ENCODE measurements at places on chromosomes 13 and 19.

- no peak for DNase-seq
Observed at GRCh38 chr13:44299152-44299943, 74.3 kb upstream of the SERP2 start.

DNA sequence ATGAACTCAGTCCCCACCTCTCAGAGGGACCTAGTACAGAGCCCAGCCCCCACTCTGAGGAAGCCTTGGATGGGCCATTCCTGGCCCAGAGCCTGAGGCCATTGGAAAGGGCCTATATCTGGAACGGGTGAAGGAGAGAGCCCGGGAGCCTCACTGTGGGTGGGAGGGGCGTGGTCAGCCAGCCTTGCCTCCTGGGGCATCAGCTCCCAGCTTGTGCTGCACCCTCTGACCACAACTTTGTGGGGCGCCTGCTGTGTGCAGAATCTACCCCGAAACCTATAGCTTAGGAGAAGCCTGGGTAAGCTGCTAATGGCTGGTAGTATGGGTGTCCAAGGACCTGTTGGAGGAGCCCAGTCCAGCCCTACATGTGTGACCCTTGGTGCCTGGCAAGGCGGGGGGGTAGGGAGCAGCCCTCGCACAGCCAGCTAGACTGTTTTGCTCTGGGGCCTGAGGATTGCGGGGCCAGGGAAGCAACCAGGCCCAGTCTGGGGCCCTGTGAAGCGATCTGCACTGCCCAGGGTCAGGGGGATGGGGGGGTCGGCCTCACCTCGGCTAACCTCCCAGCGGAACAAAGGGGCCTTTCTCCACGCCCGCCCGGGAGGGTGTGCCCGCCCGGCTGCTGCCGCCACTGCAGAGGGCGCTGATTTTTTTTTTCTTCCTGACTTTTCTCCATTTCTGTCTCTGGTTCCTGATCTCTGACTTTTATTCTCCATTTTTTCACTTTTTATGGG is 42.3 kb downstream of the LYL1 start:
- DNase-seq: no peak

DNA sequence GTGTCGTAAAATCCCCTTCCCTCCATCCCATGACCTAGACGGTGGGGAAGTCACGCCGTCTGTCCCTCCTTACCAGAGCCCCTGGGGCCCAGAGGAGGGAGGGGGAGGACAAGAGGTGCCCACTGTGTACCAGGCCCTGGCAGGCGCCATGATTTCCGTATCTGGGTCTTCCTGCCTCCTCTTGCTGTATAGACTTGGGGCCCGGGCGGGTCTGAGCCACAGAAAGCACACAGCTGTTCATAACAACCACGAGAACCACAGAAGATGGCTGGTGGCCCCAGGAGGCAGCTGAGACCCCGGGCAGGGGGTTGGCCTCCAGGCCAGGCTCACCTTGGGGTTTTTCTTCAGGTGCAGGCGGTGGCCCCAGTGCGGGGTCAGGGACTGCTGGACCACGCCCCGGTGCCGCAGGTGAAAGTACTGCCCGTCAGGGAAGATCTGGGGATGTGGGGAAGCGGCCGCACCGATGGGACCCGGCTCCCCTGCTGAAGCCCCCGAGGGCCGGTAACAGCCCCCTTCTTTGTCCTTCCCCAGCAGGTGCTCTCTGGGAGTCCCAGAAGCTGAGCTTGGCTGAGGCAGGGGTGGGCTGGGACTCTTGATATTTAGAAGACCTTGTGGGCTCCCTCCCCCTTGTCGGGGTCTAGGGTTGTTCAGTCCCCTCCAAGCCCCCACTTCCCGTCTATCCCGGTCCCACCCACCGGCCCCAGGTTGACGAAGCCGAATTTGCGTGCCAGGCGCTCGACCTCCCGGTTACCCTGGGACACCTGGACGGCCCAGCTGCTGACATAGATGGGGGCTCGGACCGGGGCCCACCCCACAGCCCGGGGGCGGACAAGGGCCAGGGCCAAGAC is 463 bp downstream of the PCSK4 start:
- DNase-seq: peak; percentile 37

DNA sequence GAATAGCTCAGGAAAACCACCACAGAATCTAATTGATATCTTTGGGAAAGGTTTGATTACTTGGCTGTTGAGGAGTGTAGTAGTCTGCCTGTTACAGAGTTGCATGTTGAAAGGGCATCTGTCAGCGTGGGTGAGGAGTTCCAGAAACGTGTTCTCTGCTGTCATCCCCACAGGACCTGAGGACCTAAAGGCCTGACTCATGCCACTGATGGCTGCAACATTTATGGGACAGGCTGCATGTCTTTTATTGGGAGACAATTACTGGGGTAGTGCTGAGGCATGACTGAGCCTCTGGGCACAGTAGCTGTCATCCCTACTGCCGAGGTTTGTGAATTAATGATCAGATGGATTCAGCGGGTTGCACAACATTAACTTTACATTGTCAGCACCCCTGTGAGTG is 525.9 kb downstream of the GPC6 start:
- no peak for DNase-seq

DNA sequence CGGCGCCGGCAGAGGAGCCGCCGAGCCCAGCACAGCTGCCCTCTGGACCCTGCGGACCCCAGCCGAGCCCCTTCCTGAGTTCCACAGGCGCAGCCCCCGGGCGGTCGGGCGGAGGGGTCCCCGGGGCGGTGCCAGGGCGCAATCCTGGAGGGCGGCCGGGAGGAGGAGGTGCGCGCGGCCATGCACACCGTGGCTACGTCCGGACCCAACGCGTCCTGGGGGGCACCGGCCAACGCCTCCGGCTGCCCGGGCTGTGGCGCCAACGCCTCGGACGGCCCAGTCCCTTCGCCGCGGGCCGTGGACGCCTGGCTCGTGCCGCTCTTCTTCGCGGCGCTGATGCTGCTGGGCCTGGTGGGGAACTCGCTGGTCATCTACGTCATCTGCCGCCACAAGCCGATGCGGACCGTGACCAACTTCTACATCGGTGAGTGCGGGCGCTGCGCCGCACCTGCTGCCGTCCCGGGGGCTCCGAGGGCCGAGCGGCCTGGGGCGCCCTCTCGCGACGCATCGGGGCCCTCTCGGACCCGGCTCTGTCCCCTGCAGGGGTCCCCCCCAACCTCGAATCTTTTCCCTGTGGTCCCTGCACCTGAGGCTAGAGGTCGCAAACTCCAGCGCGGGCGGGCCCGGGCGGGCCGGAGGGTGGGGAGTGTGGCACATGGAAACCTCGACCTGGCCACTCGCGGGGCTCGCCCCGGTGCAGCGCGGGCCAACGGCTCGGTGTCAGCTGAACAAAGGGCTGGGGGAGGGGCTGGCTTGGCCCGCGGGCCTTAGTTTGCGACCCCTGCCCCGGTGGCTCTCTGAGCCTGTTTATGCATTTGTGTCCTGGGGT is at the start of gene KISS1R:
Gene KISS1R, plus strand, starts transcription at position 11 of the 829 bp plus-strand sequence. Its CDS starts 170 bp downstream, at position 181.
- DNase-seq: peak; percentile 77

Measured in right kidney (tissue), 9 donors.